ENCODE measurements at places on chromosomes 16 and 17.

GRCh38 chr16:59611556-59611955, 877.4 kb upstream of the GOT2 start:
- DNase-seq, result peak; percentile 46

- no peak for DNase-seq
Measured at GRCh38 chr16:46982335-46982734, 8.9 kb upstream of the DNAJA2 start.

GRCh38 chr17:75480281-75480680, 23.8 kb downstream of the TMEM94 start:
- DNase-seq, result no peak

- DNase-seq, result no peak
Measured at GRCh38 chr16:54935266-54935968, 4.8 kb downstream of the IRX5 start.

GRCh38 chr16:85650844-85651628, 37.7 kb downstream of the GINS2 start:
- no peak for DNase-seq

DNA sequence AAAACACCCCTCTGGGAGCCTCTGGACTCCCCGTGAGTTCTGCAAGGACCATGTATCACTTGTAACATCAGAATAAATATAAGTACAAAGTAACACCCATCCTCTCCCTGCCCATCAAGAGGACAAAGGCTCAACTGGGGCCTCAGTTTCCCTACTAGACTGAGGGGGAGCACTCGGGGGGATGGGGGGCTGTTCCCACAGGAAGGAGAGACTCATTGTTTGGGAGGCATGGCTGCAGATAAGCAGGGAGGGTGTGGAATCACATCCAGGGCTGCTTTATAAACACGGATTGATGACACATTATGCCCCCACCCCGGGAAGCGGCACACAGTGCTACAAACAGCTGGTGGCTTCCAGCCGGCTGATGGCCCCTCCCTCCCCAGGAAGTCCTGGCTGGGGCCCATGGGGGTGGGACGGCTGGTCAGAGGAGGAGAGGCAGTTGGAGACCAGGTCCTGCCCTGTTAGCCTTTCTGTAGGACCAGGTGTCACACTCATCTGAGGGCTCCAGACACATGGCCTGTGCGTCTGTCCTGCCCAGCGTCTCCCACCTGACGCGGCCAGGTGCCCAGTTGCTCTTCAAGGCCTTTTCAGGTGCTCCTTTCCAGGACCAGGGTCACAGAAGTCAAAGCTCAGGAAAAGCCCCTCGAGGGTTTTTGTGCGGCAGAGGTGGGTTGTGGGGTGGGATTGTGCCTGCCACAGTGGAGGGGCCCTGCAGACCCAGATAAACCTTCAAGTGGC, 1.3 kb upstream of the MPG start:
- DNase-seq, result peak; percentile 92

- no peak for DNase-seq
Measured at GRCh38 chr17:9890124-9890523, 14.9 kb downstream of the RCVRN start.

DNA sequence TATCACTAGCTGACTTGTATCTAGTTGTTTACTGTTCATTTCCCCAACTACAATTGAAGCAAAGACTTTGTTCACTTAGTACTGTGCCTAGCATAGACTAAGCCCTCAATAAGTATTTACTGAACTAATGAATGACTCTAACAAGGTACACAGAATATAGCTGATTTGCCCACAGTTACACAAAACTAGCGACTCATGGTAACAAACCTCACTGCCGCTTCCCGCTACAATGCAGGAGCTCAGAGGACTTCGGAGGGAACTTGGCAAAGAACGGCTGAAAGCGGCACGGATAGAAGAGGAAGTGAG, 524 bp downstream of the EFTUD2 start:
- peak; percentile 50 for DNase-seq

GRCh38 chr16:88415381-88415705, 32.6 kb downstream of the ZNF469 start:
- no peak for DNase-seq

DNA sequence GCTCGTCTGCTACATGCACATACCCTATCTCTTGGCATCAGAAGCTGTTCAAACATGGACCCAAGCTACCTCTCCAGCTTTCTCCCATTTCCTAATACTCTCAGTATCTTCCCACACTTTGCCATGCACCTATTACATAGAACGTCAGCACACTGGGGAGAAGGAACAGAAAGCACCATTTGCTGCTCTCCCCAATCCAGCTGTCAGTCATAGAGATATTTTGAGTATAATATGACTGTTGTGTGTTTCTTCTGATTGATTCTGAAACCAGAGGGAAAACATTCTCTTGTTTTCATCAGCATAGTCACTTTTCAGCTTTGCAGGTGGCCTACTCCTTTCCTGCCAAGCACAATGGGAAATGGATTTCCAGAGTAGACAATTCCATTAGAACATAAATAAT, 107.1 kb downstream of the ADAMTS18 start:
- no peak for DNase-seq

DNA sequence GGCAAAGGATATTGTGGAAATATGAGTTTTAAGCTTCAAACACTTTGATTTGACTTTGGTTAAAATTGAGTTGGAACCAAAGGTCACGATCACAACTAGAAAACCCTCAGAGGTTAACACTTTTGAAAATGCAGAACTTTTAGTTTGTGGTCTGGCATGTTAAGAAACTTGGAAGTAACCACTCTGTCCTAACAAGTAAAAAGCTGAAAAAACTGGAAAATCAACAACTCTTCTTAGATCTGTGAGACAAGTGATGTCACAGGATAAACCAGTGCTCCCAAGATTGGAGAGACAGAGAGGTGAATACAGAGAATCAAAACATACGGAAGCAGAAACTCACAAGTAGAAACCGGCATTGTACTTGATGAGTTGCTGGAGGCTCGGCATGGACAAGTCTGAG, 17.4 kb downstream of the MFSD6L start:
- DNase-seq, result no peak

DNA sequence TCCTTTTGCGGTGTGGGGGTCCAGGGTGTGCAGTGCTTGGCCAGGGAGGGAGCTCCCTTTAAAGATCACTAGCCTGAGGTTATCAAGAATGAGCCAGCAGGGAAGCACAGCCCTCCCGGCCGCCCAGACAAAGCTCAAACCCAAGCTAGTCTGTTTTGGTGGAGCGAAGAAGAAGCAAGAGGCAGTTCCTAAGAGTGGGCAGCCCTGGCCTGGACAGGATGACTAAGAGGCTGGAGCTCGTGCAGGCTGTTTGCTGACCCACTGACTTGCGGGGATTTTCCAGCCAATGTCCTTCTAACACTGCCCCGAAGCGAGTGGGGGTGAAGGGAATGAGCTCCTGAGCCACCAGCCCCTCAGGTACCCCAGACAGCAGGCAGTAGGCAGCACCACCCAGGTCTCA, 134.4 kb downstream of the COPRS start:
- DNase-seq, result no peak

DNA sequence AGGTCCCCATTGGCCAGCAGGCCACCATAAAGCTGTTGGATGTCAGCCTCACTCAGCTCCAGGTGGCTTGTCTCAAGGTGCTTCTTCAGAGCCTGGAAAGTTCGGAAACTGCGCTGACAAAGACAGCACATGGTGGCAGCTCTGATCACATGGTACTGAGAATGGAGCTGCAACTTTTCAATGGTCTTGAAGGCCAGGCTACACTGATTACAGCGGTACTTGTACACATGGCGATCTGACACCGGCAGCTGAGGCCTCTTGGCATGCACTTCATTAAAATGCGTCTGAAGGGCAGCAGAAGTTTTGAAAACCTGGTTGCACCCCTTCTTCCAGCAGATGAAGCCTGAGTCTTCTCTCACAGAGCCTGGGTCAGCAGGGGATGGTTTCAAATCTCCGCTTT, 249.7 kb downstream of the ZFHX3 start:
- no peak for DNase-seq

DNA sequence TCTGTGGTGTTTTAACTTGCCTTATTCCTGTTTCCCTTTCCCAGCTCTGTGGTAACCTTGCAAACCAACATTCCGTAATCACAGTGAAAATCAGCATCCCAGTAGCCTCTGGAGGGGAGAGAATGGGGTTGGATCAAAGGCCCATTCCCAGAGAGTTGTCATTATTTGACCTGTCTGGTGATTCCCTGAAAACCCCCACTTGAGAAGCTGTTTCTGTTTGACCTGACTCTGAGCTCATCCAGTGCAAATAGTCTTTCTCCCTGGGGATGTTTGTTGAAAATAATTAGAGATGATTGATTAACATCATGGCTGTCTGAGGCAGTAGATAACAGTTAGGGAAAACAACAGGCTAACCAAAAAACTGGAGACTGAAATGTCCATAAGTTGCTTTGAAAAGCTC, 3.0 kb downstream of the CACNG1 start:
- DNase-seq, result no peak

DNA sequence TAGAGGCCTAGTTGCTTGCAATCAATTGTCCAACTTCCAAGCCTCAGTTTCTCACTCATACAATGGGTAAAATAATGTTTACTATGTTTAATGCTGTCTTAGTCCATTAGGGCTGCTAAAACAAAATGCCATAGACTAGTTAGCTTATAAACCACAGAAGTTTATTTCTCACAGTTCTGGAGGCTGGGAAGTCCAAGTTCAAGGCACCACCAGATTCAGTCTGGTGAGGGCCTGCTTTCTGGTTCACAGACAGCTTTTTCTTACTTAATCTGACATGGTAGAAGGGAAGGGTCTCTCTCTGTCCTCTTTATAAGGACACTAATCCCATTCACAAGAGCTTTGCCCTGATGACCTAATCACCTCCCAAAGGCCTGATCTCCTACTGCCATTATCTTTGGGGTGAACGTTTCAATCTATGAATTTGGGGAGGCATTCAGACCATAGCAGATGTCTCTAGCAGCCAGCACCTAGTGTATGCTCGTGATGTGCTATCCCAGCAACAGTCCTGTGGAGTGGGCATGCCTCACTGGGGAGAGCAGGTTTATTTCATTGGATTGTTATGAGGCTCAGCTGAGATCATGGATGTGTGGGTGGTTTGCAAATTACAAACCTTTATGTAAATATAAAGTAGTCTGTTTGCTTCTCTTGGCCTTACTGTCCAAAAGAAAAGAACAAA, 25.2 kb downstream of the YPEL2 start:
- no peak for DNase-seq

DNA sequence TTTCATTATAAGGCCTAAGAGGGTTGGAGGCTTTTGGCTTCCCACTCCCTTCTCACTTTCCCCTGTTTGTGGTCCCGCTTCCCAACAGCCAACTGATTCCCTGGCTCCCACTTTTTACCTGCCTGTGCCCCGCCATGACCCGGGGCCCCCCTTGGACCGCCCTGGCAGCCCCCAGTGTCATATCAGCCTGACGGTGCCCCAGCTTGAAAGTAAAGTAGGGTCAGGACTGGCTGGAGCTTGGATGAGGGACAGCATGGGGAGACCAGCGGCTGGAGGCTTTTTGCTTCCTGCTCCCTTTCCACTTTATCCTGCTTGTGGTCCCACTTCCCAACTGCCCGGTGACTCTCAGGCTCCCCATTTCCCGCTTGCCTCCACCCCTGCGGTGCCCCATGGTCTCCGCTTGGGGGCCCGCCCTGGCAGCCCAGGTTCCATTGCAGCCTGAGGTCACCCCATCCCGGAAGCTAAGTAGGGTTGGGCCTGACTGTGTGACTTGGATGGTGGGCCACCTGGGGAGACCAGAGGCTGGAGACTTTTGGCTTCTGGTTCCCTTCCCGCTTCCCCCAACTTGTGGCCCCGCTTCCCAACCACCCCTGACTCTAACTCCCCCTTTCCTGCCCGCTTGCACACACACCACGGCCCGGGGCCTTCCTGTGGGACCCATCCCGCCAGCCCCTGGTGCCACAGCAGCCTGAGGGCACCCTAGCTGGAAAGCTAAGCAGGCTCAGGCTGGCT, 2274.7 kb downstream of the TP53TG3F start:
- no peak for DNase-seq

DNA sequence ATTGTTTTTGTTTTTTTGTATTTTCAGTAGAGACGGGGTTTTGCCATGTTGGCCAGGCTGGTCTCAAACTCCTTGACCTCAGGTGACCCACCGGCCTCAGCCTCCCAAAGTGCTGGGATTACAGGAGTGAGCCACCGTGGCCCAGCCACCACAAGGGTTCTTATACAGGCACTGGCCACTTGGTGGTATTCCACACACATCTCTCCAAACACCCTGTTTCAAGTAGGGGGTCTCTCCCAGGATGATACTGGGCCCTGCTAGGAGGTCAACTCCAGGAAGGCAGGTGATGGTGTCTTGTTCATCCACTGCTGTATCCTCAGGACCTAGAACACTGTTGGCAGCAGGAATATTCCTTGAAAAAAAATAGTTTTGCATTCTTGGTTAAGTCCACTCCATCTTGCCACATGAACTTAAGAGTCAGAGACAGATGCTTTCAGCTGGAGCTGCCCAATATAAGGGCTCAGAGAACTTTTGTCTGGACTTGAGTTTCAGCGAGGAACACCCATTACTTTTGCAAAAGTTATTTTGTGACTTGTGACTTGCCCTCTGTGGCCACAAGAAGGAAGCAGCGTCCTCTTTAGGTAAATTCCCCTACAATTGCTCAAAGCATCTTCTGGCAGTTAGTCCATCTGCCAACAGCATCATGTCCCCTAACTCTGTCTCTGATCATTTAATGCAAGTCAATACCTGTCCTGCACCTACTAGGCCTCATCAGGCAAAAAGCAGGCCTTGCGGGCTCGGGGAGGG, 7.4 kb upstream of the EEF2K start:
- DNase-seq, result no peak

GRCh38 chr17:4150096-4150495, 7.1 kb downstream of the CYB5D2 start:
- DNase-seq, result no peak

- no peak for DNase-seq
Measured at GRCh38 chr17:82678265-82678891, 20.1 kb downstream of the RAB40B start.
